ENCODE measurements at places on chromosomes 3 and 15.

DNA sequence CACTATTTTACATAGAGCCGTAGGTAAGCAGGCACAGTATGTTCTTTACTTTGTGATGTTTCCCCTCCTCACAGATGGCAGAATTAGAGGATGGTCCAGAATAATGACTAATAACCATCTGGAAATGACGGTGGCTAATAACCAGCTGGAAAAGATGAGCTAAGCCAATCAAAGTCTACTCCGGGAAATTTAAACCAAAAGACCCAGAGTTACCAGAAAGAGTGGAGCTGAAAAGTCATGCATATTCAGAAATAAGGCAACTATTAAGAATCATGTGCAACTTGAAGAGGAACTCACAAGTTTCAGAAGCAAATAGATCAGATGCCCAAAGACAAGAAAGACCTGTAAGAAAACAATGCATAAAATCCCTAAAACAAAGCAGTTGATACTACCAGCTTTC lies 33.6 kb downstream of the DMXL2 start:
- DNase-seq: no peak

- DNase-seq: no peak
Measured at GRCh38 chr15:47410247-47410646, 307.1 kb upstream of the SEMA6D start.

DNA sequence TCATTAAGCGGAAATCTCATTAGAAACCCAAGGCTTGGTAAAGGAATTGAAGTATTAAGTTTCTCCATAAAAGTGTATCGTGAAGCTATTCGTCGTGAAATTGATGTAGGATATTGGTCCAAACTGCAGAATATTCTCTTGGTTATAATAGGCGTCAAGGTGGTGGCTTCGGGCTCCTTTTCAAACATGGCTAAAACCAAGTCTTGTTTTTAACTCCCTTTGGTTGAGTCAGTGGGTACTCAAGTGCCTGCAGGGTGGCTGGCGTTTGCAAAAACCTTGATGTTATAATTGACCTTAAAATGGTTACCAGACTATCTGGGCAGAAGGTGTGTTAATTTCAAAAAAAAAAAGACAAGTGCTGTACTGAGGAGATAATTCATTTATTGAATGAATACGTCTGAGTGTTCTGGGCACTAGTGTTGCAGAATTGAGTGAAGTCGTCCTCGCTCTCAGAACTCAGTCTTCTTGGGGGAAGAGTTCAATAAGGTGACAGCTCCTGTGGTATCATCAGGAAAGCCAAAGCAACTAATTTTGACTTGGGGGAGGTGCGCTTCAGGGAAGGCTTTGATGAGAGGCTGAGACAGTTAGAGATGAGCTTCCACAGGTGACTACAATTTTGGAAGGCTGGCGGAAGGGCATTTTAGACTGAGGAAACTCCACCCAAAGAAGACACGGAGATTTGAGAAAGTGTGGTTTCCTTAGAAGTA lies 1.5 kb downstream of the UBE2Q2 start:
- no peak for DNase-seq

DNA sequence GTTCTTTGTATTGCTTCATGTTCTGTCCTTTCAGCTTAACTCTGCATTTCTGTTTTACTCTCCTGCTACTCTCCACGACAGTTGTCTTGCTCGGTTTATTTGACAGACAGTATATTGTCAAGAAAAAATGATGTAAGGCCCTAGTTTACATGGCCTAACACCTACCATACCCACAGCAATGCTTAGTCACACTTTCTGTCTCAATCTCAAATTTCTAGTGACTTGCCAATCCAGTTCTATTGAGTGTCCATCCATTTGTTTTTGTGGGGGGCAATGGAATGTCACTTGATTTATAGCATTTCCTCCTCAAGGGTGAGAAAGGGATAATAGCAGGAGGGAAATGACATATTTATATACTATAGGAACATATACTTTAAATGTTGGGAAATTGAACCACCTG lies 676.2 kb downstream of the NAALADL2 start:
- DNase-seq: no peak

- DNase-seq: peak; percentile 11
Measured at GRCh38 chr3:56288258-56288657, 180.0 kb downstream of the ERC2 start.

DNA sequence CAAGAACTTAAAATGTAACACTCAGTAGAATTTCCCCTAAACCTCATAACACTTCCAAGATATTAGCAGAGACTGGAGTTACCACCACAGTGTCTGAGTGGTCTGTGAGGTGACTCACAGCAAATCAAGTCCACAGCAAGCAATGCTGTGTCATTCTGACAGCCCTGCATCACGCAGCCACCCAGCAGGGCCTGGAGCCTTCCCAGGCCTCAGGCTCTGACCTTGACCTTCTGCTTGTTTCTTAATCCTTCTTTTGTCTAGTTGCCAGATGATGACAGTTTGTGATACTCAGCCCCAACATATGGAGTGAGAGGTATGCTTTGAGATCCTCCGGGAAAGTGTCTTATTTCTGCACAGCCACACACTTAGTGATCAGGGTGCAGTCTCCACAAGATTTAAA lies 82.5 kb downstream of the TOP2B start:
- DNase-seq: no peak

GRCh38 chr15:88637841-88638625 lies 783 bp upstream of the ISG20 start:
- no peak for DNase-seq

DNA sequence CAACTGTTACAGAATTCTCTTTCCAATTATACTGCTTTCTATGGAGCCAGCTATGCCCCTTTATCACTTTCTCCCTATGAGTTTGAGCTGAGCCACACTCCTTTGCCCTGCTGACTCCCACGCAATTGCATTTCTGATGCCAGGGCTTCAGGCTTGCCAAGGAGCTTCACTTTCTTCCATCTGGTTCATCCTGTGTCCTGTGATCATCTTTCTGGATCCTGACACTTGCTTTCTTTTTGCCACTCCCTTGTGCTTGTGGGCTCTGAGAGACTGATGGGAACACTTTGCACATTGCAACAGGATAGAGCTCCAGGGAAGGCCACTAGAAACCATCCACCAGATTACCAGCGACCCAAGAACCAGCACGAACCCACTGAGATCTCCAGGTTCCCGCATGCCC lies 77.0 kb upstream of the SEC13 start:
- no peak for DNase-seq

GRCh38 chr3:56468184-56469106 lies at the start of gene ERC2:
Gene ERC2, minus strand, starts transcription at chr3:56468467.
- DNase-seq: peak; percentile 94

DNA sequence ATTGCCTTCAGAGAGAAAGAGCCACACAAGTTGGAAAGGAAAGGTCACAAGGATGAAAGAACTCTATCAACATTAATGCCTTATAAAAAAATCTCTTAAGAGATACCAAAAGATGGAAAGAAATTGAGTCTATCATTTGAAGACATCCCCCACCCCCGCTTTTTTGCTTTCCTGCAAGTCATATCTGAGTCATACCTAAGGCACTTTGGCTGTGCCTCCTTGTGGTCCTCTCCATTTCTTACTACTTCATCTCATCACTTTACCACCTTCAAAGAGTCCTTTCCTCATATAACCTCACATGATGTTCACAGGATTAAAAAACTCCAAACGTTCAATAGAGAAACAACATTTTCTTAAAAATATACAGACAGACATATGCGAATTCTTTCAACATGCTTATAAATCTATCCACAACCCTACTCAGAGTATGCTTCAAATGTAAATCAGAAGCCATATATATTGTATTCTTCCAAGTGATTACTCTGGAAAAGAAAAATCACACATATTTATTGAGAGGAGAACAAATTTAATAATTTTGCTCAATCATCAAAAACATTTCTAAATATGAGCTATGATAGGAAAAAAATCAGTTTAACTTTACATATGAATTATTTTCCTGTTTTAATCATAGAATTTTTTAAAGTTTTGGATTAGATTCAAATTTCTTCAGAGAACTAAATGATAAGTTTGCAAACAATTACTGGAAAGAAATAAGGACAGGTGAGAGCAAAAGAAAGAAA lies 1003.9 kb upstream of the CFAP20DC start:
- no peak for DNase-seq

DNA sequence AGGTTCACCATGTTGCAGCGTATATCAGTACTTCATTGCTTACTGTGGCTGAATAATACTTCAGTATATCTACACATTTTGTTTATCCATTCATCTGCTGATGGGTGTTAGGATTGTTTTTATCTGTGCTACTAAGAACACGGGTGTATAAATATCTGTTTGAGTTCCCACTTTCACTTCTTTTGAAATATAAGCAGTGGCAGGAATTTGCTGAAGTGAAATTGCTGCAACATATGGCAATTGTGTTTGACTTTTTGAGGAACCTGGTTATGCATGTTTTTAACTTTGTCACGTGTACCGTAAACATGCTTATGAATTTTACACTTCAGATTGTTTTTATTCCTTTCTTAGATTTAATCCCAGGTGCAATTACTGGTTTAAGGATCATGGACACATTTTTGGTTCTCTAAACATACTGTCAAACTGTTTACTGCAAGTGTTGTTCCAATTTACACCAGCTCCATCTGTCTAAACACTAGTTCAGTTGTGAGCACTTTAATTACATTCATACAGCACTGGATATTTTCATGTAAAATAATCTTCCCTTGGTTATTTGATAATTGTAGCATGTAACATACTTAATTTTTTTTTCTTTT lies 23.1 kb downstream of the TRAK1 start:
- no peak for DNase-seq

DNA sequence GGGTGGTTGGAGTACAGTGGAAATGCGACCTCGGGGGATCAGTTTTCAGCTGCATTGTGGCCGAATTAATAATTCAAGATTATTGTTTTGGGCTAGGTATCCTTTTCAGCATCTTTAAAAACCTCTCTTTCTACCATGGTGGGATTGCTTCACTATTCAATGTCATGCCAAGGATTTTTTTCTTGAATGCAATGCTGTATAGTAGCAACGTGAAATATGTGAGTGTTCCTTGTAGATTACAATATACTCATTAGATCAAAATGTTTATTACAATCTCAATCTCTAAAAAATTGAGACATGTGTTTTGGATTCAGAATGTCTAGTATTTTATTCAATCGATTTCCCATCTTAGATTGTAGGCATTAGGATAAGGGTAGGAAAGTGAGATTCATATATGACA lies 586.5 kb upstream of the TBL1XR1 start:
- no peak for DNase-seq

DNA sequence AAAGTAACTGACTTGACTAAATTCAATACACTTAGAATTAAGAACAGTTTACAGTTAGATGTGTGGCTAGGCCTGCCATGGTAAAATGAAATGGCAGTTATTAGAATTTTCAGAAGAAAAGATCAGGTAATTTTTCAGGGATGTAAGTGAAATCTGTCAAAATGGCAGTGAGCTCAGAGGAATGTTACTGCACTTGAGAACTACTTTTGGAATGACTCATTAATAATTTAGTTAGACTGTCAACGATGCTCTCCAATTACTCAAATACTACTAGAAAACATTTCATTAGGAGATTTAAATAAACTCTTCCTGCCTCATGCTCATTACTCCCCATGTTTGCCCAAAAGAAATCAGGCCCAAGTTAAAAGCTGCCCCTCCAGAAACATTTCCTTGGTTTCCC lies 84.4 kb downstream of the RFTN1 start:
- DNase-seq: no peak

DNA sequence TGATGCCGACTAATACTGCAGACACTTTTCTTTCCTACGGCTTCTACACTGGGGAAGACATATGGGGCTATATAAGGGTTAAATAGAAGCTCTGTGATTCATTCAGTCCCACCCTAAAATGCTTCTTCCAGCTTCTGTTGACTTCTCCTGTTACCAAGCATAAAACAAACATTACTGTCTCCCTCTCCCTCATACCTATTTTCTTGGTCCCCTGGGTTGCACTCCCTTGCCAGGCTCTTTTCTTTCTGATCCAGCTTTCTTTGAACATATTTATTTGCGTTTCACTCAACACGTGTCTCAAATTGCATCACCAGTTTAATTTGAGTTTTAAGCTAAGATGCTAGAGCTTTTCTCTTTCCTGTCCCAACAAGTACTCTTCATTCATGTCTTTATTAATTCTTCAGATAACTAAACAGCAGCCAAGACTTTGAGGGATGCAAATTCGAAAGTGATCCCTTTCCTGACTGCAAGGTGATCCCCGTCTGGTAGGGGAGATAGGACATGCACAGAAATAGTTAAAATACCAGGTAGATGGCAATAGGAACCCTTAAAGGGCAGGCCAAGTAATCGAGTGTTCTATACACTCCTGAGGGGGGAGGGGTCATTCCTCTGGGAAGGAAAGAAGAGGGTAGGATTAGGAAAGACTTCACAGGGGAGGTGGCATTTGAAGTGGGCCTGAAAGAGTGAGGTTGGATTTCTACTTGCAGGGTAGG lies 198.6 kb upstream of the BCL6 start:
- no peak for DNase-seq

Measured in WTC11 (cell line).